Neuronal stem cell (in vitro differentiated cells): ENCODE measurements at places on chromosomes 1 and 21.

DNA sequence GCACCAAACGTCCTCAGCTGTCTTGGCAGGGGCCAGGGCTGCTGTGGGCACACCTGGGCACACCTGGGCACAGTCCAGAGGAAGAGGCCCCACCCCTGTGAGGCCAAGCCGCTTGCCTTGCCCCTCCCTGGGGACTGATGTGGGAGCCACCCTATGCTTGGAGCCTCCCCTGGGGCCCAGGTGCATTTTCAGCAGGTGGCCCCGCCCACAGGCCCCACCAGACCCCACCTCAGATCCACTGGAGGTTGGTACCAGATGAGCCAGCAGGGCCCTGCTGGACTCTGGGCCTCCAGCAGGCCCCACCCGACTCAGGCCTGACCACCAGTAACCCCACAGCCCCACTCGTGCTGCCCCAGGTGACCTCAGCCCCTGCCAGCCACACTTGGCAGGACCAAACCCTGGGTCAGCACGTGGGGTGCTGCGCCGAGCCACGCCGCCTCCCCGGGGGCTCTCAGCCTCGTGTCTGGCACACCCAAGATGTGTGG is 8.8 kb downstream of the SLC19A1 start:
- DNase-seq, result no peak

DNA sequence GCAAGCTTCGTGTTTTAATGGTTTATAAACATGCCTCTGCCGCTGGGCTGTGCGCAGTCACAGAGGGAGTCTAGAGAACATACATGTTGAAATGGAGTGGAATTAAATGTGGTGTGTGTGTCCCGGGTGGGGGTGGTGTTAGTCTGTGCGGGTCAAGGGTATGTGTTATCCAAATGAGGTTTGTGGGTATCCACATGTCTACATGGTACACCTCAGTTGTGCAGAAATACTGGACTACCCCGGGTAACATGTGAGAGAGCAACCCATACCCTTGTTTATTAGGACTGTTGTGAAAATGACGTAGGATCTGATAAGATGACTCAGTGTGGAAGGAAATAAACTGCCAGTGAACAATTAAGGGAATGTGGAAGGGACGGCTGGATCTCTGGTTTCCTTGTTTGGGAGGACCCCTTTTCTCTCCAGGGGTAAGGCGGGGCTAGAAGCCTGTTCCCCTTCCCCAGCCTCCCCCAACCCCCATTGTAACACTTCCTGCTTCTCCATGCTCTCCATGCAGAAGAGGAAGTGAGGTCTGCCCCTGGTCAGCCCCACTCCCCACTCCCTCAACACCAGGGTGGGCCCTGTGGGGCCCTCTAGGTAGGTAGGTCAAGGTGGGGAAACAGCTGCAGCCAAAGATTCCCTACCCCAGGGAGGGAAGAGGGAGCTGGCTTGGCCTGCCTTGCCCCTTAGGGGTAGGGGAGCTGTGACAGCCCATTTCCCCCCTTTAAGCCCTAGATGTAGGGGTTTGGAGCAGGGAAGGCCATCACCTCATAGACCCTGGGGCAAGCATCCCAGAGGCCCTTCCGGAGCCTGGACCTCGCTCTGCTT is 690 bp downstream of the EPS8L3 start:
- no peak for DNase-seq

- DNase-seq, result no peak
These were observed 242.6 kb downstream of the ZNF648 start for GRCh38 chr1:181818943-181819342.

DNA sequence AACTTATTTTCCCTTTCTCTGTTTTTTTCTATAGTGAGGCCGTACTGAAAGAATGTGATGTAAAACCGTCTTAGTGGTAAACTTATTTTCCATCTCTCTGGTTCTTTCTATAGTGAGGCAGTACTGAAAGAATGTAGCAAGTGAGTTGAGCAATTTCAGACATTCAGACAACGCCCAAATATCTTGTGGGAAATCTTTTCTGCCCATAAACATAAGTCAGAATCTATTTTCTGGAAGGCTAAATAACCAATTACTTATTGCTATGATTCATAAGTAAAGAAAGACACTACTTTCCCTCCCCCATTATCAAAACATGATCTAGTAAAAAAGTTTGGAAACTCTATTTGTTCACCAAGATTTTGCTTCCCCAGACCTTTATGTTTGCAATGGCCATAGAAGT is 18.8 kb upstream of the SCCPDH start:
- DNase-seq, result no peak

DNA sequence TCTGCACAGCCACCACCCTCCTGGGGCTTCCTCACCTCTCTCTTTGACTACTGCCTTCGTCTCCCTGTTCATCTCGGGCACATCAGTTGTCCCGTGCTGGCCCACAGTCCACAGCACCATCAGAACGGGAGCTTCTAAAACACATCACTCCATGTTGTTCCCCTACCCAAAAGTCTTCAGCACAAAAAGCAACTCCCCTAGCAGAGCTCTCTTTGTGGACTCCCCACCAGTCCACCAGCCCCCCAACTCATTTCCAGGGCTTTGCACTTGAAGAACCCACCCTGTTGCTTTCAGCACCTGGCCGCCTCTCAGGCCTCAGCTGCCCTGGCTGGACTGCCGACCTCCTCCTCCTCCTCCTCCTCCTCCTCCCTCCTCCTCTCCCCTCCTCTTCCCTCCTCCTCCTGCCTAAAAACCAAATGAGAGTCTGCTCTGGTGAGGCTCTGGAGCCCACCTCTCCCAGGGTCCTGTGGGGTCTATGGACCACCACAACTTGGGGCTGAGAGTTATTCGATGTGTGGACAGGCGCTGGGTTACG is 251.2 kb upstream of the VAMP3 start:
- no peak for DNase-seq

DNA sequence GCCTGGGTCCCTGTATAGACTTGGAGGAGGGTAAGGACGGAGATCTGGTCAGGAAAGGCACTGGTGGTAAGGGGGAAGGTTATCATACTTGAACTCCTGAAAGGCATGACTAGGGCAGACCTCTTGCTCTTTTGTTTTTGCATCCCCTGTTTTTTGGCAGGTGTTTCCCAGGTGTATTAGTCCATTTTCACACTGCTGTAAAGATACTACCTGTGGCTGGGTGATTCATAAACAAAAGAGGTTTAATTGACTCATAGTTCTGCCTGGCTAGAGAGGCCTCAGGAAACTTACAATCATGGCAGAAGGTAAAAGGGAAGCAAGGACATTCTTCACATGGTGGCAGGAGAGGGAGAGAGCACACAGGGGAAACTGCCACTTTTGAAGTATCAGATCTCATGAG is 57.2 kb upstream of the APOBEC4 start:
- no peak for DNase-seq

DNA sequence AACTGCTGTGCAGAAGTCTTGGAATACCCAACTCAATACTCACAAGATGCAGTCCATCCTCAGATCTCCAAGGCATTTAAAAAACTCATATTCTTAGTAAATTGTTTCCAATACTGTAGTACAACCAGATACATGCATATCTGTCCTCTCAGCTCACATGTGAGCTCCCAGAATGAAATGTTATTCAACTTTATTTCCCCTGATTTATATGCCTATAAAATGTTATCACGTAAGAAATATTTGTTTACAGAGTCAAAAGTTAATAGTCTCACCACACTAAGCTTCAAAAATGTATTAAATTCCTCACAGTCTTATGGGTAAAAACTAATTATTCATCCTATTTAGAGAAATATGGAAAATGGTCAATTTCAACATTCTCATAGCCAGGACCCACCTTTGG is 56.6 kb downstream of the LTN1 start:
- no peak for DNase-seq

DNA sequence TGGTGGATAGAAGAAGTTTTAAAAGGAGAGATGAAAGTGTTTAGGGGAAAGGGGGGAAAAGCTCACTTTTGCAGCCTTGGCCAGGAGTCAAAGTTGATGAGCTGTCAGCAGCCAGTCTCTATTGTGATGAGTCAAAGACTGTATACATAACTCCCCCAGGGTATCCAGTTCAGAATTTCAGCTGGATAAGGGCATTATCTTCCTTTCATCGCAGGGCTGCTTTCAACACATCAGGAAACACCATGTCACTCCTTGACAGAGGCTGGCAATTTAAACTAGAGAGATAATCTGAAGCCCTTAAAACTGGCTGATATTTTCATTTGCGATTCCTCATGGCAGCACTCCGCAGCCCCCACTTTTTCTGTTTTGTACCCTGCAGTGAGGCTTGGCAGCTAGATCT is 328.5 kb downstream of the TBX15 start:
- no peak for DNase-seq

DNA sequence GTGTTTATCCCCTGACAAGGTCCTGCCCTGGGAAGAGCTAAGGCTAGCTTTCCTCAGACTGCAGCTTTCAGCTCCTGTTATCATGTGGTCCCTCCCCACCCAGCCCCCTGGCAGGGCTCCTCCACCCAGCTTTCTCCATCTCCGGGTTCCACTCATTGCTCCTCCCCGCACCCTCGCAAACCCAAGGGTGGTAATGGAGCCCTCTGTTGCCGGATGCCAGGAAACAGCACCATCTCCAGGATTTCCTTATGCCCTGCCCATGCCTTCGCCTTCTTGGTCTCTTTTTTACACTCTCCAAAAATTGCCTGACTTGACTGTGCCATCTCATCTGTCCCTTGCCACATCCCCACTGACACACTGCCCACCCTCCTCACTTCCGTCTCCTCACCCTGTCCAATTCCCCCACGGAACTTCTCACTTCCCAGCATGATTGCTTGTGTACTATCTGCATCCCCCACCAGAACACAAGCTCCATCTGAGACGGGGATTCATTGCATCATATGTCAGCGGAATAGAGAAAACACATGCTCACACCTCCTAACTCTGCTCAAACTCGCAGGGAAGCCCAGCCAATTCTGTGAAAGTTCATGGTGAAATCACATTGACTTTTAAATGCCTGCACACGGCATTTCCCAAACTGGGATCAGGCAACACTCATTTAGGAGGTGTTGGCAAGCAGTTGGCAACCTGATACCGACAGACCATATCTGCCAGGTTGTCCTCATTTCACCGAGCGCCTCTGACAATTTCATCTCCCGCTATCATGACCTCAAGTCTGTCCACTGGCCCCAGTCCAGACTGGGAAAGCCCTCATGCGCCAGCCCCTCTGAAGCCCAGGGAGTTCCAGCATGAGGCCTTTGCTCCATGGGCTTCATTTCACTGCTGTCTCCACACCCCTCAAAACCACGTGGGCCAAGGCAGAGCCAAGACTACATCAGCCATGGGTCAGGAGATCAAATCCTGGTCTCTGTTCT is 201.1 kb downstream of the MATN1 start:
- DNase-seq, result no peak

- no peak for DNase-seq
These were observed 110.3 kb downstream of the ODF2L start for GRCh38 chr1:86285796-86286195.

- no peak for DNase-seq
These were observed 66.7 kb upstream of the GJB5 start for GRCh38 chr1:34688006-34688741.

DNA sequence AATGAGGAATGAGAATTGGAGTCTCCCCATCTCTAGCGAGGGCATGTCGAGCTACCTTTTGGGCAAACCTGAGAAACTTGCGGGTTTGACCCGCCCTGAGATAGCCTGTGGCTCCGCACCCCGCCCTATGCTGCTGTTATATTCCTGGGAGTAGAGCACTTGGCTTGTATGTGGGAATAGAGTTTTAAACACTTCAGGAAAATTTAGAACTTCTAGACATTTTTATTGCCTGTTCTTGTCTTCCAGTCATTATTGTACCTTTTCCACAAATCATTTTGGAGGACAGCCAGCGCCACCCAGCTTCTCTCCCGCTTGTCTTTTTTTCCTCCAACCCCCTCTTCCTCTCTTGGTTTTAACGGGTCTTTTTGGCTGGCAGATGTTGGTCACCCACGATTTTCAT is 738 bp downstream of the GNPAT start:
- no peak for DNase-seq

DNA sequence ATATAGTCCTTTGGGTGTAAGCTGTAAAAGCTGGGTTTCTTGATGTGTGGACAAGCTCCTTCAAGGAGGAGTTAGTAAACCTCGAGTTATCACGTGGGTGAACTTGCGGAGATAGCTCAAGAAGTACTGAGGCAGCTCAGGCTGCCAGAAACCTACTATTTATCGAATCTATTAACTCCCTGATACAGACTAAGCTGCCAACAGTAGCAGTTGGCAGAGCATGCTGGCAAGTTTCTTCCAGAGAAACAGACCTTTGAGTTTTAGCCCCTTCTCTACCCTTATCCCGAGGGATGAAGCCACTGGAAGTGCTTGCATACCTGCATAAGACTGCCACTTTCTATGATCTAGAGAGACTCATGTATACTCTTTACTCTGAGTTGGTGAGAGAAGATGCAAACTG is 624.5 kb upstream of the USP24 start:
- DNase-seq, result no peak

DNA sequence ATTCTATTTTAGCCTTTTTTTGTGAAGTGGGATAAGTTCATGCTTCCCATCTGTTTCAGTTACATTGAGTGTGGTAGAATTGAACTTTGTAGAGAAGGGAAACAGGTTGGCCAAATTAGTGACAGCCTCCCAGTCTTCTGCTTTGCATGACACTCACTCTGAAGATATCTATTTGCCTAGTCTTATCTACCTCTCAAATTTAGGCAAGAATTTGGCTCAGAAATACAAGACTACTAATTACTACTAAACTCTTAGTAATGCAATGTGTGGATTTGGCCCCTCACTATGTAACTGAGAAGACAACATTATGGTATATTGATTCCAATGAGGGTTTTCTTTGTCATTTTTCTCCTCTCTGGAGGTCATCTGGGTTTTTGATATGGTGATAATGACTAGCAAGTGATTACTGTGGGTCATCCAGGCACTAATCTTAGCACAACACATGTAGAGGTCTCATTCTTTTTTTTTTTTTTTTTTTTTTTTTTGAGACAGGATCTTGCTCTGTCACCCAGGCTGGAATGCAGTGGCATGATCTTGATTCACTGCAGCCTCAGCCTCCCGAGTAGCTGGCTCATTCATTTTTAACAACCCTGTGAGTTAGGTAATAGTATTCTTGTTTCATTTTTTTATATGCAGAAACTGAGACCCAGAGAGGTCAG is 6.3 kb downstream of the FAM20B start:
- DNase-seq, result no peak

DNA sequence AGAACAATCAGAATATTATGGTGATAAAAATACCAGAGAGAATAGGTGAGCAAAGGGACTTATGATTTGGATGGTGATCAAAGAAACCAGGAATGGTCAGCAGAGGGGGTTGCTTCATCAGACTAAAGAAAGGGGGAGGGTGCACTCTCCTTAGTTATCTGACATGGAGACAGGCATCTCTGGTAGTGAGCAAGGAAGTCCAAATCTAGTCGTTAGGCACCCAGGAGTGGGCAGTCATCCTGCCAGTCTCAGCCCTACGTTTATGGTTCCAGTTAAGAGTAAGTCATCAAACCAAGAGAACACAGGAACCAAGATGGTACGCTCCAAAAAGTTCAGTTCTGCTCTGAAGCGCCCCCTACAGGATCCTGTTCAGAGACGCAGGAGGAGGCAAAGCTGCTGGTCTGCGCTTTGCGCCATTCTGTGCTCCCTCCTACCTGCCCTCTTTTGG is 28.6 kb downstream of the EBNA1BP2 start:
- peak; percentile 31 for DNase-seq

- DNase-seq, result no peak
These were observed 987.9 kb downstream of the ADGRL2 start for GRCh38 chr1:82788660-82789059.
